ENCODE measurements at places on chromosomes 7 and 10. TPM values are rescaled to one million over a fixed set of nuclear protein-coding genes. Genes with fewer than 3 reads are reported as not detected.
A peak's percentile ranks its signal among the peaks of the same experiment; 100 is the strongest.

Gene RTKN2
- total RNA-seq, result 14.5 TPM

GRCh38 chr10:17712717-17713471, 39.1 kb upstream of the TMEM236 start:
- DNase-seq, result no peak

Gene GIMAP1
- not detected for total RNA-seq

DNA sequence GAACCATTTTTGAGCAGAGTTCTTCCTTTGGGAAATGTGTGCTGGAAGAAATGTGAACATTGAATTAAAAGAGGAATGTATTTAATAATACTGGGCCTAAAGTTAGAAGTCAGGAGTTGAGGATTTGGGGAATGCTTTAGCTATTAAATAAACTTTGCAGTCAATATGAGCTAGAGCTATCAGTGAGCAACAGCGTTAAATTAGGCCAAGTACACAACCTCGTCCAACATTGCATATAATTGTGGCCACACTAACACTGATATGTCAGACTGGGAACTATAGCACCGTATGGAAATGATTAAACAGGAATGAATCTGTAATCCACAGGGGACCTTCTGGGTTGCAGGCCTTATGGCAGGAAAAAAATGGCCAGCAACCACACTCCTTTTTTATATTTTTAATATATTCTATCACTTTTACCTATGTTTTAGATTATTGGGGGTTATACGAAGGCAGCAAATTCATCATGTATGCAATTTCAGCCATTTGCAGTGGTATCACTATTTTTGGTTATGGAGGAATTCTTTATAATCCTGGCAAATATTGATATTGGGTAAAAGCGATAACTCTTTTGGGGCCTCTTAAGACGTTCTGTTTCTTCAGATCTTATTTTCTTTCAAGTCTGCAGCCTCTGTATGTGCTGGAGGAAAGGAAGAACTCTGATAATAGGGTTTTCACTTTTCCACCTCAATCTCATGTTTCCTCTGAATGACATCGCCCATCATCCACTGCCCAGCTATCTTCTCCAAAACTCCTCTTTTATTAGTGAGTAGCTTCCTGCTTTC, 236.3 kb upstream of the PLXDC2 start:
- DNase-seq, result no peak

Gene TRIM73
- 2.7 TPM for total RNA-seq

GRCh38 chr7:154744256-154744860, 258.6 kb downstream of the PAXIP1 start:
- peak; percentile 76 for DNase-seq

DNA sequence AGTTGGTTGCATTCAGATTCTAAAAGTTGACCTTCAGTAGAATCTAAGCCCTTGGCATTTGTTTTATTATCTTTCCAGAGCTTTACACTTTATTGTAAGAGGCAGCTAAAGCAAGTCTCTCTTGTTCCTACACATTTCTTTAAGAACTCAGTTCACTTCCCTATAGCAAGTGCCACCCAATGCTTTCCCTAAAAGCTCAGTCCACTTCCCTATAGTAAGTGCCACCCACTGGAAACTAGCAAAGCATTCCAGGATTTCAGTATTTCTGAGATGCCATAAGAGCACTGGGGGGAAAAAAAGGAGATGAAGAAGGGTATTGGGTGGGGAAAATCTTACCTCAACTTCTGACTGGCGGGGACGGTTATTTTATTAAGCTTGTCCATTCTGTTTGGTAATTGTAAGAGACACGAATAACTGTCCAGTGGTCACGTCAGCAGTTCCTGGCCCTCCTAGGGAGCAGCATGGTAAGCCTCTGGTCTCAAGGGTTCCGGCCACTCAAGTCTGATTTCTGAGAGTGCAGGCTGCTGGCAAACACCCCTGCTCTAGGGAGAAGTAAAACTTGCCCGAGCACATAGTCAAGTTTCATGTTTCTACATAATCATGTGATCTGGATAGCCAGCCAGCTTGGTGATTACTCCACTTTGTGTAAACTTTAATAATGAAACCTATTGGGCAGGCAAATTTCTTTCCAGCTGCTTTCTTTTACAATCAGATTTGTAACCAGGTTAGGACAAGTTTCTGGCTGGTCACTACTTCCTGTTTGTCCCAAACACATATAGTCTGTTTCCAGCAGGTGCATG, at the start of gene BLNK:
Gene BLNK, minus strand, starts transcription at position 554 of the 800 bp plus-strand sequence. Its CDS starts 171 bp downstream, at position 383.
- DNase-seq, result no peak

DNA sequence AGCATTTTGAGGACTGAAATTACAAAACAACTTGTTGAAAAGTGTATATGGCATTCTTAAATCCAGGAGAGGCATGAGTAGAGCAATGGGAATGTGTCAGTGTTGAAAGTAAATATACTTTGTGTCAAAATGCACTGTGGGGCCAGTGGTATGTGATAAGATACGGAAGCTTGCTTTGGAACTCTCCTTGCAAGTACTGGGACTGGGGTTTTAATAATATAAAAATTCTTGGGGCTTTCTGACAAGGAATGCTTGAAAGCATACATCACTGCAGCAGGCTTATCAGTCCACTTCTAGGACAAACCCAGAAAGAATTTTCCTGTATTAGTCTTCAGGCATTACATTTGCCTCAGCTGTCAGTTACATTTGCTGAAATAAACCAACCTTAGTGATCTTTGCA, 472.8 kb upstream of the FZD8 start:
- DNase-seq, result no peak
